ENCODE measurements at places on chromosomes 1 and 21. TPM values are rescaled to one million over a fixed set of nuclear protein-coding genes. Genes with fewer than 3 reads are reported as not detected.
A peak's percentile ranks its signal among the peaks of the same experiment; 100 is the strongest.

DNA sequence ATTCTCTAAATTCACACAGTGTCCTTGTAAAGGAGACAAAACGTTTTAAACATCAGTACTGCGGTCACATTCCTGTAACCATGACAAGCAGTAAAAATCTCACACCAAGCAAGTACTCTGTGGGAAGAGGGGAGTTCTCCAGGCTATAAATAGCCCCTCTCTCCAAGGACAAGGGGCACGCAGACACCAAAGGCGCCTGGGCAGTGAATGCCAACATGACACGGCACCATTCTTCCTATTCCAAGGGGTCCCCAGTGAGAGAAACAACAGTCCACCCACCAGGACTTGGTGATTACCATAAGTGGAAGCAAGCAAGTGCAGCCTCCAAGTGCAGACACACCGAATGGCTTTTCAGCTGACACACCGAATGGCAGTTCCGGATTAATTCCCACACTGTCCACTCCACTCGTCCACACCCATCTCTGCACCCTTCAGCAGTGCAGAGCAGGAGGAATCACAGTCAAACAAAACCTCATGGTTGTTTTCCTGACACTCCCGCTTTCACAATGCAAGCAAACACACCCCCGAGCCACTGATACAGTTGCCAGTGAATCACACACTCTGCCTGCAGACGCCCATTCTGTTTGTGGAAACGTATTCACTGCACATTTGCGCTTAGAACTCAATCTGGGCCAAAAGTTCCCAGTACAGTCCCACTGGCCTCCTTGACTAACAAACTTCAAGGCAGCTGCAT is 1.8 kb downstream of the PTTG1IP start:
- H3K27ac ChIP-seq, result peak overlapping the region; percentile 77
- no peaks in the 10 kb centered on the region for H3K27me3 ChIP-seq
- DNase-seq, result peak; percentile 57
- peaks cover 68% of the 10 kb centered on the region for H3K4me1 ChIP-seq
- peaks cover 4% of the 10 kb centered on the region for H3K36me3 ChIP-seq

GRCh38 chr1:206953626-206954025 is 7.4 kb upstream of the PIGR start:
- H3K36me3 ChIP-seq, result no peaks in the 10 kb centered on the region
- H3K27ac ChIP-seq, result no peak overlapping the region
- no peak overlapping the region for H3K4me3 ChIP-seq
- H3K27me3 ChIP-seq, result peaks cover 4% of the 10 kb centered on the region

DNA sequence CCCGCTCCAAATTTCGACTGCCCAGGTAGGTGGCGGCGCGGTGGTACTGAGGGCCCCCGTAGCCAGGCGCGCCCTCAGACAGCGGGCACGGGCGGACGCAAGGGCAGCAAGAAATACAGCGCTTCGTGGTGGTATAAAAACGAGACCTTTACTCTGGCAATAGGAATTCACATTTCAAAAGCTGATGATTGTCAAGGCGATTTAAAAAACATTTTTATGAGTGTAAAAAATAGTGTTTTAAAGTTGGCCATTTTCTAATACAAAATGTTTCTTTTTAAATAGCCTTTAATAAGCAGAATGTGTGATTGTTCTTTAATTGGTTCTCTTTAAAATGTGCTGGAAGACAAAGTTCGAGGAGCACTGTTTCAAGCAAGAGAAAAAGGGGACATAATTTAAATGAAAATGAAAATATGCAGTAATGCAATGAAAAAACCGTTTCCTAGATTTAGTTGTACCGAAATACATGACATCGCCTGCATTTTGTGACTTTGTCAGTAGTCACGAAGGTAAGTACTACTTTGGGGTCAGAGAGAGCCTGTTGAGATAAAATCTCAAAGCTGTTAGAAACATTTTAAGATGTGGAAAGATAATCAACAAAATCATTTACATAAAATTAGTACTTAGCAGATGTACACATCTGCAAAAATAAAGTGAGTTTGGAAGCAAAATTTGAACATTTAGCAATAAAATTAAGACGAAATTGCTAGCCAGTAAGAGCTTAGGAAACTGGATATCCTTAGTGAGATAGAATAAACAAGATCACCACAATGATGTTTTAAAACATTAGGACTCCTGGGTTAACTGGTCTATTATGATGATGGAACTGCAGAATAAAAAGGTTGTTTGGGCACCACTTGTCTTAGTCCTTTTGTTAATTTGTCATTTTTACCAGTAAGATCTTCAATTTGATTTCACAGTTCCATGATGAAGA is 1.1 kb upstream of the PSMG1 start:
- DNase-seq, result no peak
- H3K27me3 ChIP-seq, result no peaks in the 10 kb centered on the region
- H3K27ac ChIP-seq, result peak overlapping the region; percentile 94
- peaks cover 64% of the 10 kb centered on the region for H3K4me1 ChIP-seq

DNA sequence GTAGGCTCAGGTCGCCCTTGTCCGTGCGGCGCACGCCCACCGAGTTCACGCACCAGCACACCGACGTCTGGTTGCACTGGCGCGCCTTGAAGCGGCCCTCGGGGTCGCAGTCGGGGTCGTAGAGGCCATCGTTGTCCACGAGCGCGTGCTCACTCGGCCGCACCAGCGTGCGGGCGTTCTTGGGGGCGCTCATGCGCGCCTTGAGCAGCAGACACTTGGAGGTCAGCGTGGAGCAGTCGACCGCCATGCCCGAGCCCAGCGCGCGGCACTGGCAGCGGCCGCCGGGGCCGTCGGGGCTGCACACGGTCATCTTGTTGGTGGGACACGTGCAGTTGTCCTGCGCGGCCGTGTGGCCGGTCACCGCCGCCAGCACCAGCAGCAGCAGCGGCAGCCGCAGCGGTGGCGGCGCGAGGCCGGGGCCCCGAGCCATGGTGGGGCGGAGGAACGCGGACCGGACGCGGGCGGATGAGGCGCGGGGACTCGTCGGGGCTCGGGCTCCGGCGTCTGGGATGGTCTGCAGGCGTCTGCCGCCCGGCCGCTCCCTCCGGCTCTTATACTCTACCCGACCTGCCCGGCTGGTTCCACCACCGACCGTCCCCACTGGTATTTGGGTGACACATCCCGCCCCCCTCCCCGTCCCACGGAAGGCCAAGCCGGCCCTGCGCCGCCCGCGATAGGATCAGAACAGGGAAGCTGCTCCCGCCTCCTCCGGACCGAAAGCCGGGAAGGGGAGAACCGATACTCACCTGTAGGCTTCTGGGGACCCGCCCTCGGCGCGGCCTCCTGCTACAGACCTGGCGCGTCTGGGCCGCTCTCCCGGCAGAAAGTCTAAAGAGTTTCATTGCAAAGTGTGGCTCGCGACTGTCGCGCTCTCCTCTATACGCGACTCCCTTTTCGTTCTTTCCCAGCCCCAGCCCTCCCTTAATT is at the start of gene TACSTD2:
TACSTD2 (minus strand) TSS at position 526 of the 927 bp plus-strand sequence; CDS start at position 430, 96 bp downstream.
- H3K36me3 ChIP-seq, result no peaks in the 10 kb centered on the region
- peak within 1 kb of the TSS; percentile 57 for H3K4me3 ChIP-seq
- H3K27me3 ChIP-seq, result peaks cover 53% of the 10 kb centered on the region
- peaks cover 42% of the 10 kb centered on the region for H3K4me1 ChIP-seq
- H3K27ac ChIP-seq, result no peak within 1 kb of the TSS

DNA sequence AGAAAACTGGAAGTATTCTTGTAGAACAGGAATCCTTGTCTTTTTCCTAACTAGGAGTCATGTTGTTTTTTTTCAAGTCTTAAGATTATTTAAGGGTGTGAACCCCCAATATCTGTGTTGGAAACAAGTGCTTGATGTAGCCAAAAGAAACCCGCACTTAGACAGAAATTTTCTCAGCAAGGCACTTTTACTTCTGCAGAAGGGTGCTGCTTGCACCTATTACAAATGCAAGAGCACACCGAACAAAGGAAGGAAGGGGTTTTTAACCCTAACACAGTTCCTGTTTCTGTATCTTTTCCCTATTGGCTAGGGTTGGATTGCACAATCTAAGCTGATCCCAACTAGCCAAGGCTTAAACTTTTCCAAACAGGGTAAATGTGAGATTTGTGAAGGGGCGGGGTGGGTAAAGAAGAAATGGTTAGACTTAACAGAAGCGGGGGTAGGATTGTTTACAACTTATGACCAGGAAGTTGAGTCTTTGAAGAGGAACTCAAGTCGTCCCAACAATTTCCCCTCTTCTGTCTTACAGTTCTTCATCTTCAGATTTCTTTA is 75.1 kb downstream of the ZFYVE9 start:
- no peak for DNase-seq
- no peak overlapping the region for H3K4me3 ChIP-seq
- peaks cover 28% of the 10 kb centered on the region for H3K36me3 ChIP-seq
- no peak overlapping the region for H3K27ac ChIP-seq
- no peaks in the 10 kb centered on the region for H3K27me3 ChIP-seq

GRCh38 chr1:228963795-228964177 is 228.5 kb downstream of the RHOU start:
- no peak overlapping the region for H3K4me3 ChIP-seq
- H3K36me3 ChIP-seq, result no peaks in the 10 kb centered on the region
- H3K27ac ChIP-seq, result no peak overlapping the region
- no peaks in the 10 kb centered on the region for H3K4me1 ChIP-seq
- no peaks in the 10 kb centered on the region for H3K27me3 ChIP-seq
- no peak for DNase-seq

DNA sequence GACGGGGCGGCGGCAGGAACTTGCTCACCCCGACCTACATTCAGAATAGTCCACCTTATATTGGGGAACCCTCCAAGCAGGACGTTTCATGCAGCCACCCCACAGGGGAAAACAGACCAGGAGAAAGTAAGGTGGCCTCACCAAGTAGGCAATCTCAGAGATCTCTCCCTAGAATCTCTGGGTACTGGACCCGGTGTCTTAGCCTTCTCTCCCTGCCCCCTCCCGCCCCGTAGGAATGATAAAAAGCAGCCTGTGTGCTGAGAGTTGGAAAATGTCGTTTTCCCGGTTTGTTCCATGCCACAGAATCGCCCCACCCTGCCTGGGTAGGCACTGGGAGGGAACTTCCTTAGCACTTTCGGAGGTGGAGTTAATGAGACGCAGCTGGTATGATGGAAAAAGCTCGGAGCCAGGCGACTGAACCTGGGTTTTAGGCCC is 789 bp upstream of the PTPN14 start:
- H3K27me3 ChIP-seq, result peaks cover 43% of the 10 kb centered on the region
- no peak for DNase-seq
- H3K27ac ChIP-seq, result no peak overlapping the region
- peak overlapping the region; percentile 54 for H3K4me3 ChIP-seq

DNA sequence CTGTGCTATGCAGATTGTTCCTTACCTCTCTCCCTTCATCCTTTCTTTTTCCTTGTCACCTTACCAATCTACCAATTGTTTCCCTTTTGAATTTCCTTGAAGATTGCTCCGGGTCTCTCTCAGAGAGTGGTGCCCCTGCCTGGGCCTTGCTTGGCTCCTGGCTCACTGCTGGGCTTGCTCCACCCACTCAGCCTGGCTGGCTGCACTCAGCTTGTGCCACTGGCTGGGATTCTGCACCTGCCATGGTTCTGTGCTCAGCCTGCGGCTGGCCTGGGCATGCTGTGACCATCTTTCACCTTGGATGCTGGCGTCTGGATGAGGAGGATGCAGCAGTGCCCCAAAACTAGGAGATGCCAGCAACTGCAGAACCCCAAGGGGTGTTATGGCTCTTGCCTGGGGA is 463.9 kb upstream of the CXADR start:
- no peaks in the 10 kb centered on the region for H3K4me1 ChIP-seq
- H3K4me3 ChIP-seq, result no peak overlapping the region
- no peak overlapping the region for H3K27ac ChIP-seq
- H3K27me3 ChIP-seq, result no peaks in the 10 kb centered on the region
- H3K36me3 ChIP-seq, result no peaks in the 10 kb centered on the region

DNA sequence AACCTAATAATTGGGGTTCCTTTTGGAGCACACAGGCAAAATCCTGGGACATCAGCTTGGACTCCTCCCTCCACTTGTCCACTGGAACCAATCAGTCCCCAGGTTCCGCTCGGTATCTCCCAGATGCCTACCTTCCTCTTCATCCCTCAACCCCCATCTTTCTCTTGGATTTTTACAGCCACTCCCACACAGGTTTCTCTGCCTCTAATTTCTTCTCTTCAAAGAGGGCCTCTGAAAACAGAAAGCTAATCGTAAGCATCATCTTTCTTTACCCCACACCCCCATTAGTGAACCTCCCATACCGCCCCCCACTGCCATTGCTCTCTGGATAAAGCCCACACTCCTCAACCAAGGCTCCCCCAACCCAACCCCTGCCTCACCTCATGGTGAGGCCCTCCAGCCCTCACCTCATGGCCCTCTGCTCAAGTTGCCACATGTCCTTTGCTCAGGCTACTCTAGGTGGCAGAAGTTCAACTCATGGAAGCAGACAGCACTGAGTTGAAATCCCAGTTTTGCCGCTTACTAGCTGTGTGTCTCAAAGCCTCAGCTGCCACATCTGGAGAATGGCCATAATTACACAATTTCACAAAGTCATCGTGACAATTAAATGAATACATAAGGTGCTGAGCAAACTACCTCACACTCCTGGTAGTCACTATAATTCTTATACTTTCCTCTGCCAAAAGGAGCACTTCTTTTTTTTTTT is 18.1 kb upstream of the WASF2 start:
- no peak overlapping the region for H3K27ac ChIP-seq
- no peaks in the 10 kb centered on the region for H3K27me3 ChIP-seq
- no peaks in the 10 kb centered on the region for H3K36me3 ChIP-seq
- DNase-seq, result no peak

- peaks cover 16% of the 10 kb centered on the region for H3K36me3 ChIP-seq
- H3K4me1 ChIP-seq, result no peaks in the 10 kb centered on the region
- no peaks in the 10 kb centered on the region for H3K27me3 ChIP-seq
- H3K4me3 ChIP-seq, result no peak overlapping the region
- no peak for DNase-seq
- H3K27ac ChIP-seq, result no peak overlapping the region
These were observed 411.6 kb downstream of the SMYD3 start for GRCh38 chr1:246095443-246095842.

DNA sequence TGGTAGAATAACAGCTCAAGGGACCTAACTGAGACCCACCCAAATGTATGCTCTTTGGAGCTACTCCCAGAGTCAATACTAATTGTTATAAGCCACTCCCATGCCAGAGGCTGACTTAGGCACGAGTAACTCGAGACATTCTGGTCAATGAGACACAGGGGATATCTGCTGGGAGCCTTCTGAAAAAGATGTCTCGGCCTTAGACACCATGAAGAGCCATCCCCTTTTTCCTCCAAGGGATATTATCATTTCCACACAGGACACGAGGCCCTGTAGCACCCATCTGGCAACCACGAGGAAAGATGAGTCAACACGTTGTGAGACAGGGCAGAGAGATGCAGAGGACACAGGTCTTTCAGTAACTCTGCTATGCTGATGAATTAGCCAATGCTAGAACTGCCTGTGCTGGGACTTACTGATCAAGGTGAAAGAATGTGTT is 30.7 kb downstream of the ITPKB start:
- no peaks in the 10 kb centered on the region for H3K27me3 ChIP-seq
- H3K36me3 ChIP-seq, result peaks cover 23% of the 10 kb centered on the region
- DNase-seq, result peak; percentile 61
- peaks cover 88% of the 10 kb centered on the region for H3K4me1 ChIP-seq

- H3K27me3 ChIP-seq, result peaks cover 15% of the 10 kb centered on the region
- H3K4me1 ChIP-seq, result no peaks in the 10 kb centered on the region
- no peak overlapping the region for H3K4me3 ChIP-seq
- no peaks in the 10 kb centered on the region for H3K36me3 ChIP-seq
- peak; percentile 63 for DNase-seq
These were observed 7.5 kb upstream of the ZNF648 start for GRCh38 chr1:182069028-182069466.

Gene LRRC8B
- 42.1 TPM for total RNA-seq

Gene SLC25A34
- total RNA-seq, result 0.92 TPM
